Stimulated activated CD8-positive, alpha-beta memory T cell treated with anti-CD3 and anti-CD28 coated beads, Interleukin-7, amount 100 ng/mL, for 4 hours (primary cell): ENCODE measurements at places on chromosomes 13 and 19.
A peak's percentile ranks its signal among the peaks of the same experiment; 100 is the strongest.

DNA sequence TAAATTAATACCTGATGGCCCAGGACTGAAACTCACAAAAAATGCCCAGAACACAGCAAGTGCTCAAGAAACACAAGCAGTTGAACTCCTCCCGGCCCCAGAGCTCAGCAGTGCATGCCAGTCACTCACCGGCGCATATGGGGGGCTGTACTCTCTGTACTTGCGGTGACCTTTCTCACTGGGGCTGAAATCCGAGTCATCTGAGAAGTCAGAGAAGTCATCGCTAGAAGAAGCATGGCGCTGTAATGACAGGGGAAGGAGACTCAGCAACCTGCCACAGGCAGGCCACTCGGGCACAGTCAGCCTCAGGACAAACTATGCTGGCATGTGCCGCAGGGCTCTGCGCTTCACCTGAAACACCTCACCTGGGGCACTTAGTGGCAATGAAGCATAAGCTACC, 19.7 kb downstream of the ZC3H4 start:
- DNase-seq = no peak

DNA sequence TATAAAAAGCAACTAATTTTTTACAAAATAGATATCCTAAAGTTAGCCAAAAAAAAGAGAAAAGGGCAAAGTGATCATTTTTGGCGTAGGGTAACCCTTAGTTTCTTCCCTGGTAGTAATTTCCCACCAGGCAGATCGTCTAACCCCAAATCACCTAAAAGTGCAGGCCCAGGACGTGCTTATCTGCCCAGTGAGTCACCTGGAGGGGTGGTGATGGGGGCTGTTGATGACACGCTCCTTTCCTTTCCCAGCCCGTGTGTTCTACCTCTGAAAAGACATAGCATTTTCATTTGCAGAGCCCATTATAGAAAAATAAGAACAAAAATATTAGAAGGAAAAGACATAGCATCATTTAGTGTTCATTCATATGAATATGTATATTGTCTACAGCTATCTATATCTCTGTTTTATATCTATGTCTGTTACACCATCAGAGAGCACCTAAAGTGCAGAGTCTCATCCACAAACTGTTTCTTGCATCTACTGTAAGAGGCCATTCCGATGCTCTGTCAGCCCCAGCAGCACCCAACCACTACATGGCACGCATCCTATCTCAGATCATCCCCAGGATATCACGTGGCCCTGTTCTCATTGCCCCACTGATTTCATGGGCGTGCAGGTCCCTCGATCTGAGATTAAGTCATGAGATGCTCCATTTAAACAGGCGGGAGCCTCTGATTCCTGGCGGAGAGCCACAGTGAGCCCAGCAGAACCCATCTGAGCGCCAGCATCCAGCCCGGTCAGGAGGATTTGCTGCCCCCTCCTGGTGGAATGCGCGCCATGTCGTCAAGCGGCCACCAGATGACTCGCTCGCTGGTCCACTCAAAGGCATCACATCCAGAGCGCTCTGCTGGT, 8.5 kb upstream of the LILRB3 start:
- peak; percentile 71 for DNase-seq

DNA sequence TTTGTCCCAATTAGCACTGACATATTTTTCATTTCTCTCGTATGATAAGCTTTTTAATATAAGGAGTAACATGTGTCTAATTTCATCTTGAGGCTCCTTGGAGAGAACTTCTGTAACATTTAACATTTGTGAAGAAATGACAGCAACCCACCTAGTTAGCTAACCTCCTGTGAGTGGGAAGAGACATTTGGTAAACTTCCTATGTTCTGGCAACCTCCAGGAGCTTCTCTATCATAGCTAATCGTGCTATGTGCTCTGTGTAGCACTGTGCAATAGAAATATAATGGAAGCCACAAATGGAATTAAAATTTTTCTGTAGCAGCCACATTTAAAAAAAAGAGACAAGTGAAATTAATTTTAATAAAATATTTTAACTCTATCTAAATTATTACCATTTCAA, 5.4 kb upstream of the OLFM4 start:
- no peak for DNase-seq

DNA sequence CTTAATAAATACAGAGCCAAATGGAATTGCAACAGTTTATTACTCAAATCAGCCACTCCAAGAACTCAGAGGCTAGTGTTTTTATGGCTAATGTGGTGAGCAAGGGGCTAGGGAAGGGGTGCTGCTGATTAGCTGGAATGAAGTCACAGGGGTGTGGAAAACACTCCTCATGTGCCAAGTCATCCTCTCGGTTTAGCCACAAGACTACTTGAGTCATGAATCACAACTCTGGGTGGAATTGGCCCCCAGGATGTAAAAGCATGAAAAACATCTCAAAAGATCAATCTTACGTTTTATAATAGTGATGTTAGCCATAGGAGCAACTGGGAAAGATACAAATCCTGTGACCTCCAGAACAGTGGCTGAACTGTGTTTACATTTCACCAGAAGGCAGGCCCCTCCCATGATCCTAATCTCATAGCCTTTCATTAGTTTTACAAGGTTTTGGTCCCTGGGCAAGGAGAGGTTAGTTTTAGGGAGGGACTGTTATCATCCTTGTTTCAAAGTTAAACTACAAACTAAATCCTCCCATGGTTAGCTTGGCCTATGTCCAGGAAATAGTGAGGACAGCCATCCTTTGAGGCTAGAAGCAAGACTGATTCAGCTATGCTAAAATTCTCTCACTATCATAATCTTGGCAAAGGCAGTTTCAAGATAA, 2020.1 kb upstream of the PCDH20 start:
- DNase-seq = no peak

DNA sequence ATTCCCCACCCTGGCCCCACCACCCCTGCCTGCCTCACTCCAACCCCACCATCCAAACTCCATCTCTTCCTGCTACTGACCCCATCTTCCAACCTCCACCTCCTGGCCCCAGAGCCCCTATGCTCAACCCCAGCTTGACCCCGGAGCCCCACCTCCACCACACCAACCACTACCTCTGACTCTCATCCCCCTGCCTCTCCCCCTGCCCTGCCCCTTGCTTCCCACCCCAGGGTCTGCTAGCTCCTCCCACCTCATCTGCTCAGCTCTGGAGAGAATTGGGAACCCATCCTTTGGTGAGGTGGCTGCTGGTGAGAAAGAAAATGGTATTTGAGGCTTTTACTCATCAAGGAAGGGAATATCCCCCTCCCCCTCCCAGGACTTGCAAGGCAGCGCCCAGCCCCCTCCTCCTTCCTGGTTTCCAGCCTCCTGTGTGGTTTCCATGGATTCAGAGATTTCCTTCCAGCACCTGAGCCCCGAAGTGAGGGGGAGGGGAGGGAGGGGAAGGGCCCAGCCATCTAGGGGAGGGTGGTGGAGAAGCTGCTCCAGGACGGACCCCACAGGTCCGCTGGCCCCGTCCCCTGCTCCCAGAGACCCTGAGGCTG, 11.4 kb upstream of the PEPD start:
- DNase-seq = no peak

- DNase-seq = no peak
These were observed 22.6 kb upstream of the CDC16 start for GRCh38 chr13:114212158-114212495.

DNA sequence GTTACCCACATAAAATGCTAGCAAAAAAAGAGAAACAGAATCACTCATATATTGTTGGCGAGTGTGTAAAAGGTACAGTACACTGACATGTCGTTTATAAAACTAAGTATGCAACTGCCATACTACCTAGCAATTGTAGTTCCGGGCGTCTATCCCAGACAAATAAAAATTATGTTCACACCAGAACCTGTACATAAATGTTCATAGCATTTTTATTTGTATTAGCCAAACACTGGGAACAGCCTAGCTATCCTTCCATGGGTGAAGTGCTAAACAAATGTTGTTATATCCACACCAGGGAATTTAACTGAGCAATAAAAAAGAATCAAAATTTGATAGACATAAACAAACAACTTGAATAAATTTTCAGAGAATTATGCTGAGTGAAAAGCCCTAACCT, 28.9 kb upstream of the POSTN start:
- no peak for DNase-seq

GRCh38 chr19:12133069-12133468, 7.1 kb downstream of the ZNF20 start:
- DNase-seq = no peak

- no peak for DNase-seq
These were observed 173.6 kb downstream of the ZNF536 start for GRCh38 chr19:30545752-30546151.

GRCh38 chr19:14116918-14117578, 514 bp downstream of the PRKACA start:
- DNase-seq = no peak

DNA sequence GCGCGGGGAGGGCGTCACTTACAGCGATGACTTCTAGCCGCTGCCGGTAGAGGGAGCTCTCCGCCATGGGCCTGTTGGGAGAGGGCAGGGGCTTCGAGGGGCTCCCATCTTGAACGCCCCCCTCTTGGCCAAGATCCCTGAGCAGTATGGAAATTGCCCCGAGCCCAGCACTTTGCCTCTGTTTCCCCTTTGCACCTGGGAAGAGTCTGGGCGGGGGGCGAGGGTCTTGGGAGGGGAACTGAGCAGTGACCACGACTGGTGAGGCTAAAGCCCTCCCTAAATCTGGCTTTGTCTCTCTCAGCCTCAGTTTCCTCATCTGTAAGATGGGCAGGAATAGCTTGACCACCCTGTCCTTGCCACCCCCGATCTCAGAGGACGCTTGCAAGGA, 2.8 kb downstream of the PALM3 start:
- DNase-seq = peak; percentile 25

DNA sequence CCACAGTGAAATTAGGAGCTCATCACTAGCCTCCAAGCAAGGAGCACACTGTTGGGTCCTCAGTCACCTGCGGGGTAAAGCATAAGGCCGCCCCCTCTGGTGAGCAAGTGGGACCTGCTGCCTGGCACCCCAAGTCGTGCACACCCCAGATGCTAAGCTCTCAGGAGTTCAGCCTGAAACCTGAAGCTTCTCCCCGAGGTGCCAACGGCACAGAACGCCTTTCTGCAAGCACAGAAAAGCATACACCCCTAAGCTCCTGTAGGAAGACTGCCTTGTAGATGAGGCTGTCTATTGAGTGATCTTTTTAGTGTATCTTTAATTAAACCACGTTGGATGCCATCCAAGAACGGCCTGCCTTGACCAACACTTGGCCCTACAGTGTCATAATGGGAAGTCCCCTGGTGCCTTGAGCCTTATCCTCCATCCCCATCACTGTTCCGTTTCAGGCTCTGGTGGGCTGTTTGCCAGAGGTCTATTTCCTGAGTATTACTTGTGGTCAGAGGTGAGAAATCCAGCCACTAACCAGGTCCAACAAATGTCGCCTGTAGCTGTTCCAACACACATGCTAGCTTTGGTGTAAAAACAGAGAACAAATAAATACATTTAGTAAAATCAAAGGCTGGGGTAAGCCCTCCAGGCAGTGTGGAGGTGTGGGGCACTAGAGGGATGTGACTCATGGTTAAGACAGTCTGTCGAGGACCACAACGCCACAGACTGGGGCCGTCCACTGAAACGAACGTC, 44.8 kb downstream of the C13orf42 start:
- no peak for DNase-seq

- no peak for DNase-seq
These were observed 44.0 kb upstream of the GAS6 start for GRCh38 chr13:113907635-113908617.

DNA sequence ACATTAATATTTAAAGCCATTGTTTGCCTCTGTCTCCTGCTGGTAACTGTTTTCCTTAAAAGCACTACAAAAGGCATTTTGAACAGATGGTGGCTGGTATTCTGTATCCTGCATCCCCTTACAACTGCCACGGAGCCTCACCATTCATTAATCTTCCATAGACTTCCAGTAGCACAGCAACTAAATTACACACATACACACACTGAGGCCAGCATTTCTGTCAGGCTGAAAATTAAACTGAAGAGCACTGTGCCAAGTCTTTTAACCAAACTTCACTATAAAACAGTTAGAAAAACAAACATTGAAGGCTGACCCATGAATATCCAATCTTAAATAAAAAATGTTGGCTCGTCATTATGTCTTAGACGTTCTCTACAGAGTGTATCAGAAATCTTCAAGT, 697.8 kb downstream of the DACH1 start:
- no peak for DNase-seq

DNA sequence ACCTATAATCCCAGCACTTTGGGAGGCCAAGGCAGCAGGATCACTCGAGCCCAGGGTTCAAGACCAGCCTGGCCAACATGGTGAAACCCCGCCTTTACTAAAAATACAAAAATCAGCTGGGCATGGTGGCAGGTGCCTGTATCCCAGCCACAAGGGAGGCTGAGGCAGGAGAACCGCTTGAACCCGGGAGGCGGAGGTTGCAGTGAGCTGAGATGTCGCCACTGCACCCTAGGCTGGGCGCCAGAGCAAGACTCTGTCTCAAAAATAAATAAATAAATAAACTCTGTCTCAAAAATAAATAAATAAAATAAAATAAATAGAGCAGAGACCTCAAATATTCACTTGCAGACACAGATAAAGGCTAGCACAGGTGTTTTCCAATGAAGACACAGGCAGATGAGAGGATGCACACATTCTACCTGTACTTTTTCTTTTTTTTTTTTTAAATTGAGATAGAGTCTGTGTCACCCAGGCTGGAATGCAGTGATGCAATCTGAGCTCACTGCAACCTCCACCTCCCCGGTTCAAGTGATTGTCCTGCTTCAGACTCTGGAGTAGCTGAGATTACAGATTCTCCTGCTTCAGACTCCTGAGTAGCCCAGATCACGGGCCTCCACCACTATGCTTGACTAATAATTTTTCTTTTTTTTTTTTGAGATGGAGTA, 2.7 kb upstream of the RPS16 start:
- DNase-seq = no peak

DNA sequence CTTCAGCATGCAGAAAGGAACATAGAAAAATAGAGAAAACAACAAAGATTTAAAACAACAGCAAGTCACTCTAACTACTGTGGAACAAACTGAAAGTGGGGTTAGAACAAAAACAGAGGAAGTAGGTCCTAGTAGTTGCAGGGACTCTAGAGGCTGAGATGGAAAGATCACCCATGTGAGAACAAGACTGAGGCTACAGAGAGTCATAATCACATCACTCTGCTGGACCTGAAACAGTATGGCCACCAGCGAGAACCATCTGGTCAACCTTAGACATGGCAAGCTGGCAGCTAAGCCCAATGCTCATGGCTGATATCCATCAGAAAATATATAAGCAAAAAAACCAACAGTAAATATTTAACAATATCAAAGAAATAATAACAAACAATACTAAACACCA, 35.8 kb upstream of the ZNF724 start:
- no peak for DNase-seq

DNA sequence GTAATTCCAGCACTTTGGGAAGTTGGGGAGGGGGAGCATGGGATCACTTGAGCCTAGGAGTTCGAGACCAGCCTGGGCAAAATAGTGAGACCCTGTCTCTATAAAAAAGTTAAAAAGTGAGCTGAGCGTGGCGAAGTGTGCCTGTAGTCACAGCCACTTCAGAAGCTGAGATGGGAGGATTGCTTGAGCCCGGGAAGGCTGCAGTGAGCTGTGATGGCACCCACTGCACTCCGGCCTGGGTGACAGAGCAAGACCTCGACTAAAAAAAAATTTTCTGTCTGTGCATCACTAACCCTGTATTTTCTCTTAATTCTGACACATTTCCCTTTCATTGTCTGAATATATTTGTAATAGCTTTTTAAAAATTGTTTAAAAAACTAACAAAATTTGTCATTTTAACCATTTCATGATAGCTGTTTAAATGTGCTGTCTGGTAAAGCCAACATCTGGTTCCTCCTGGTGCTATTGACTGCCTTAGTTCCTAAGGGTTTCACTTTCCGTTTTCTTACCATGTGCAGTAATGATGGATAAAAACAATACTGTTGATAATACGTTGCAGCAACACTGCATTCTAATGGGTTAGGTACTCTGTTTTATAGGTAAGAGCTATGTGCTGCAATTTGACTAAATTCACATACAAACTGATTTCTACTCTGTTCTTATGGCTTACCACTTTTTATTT, 29.7 kb downstream of the LATS2 start:
- no peak for DNase-seq
